ENCODE measurements at places on chromosomes 6 and 20.

GRCh38 chr20:7843613-7844012 is 96.6 kb downstream of the HAO1 start:
- H3K4me3 ChIP-seq = no peak overlapping the region
- DNase-seq = no peak
- no peak overlapping the region for H3K27ac ChIP-seq
- no peaks in the 10 kb centered on the region for H3K4me1 ChIP-seq
- no peaks in the 10 kb centered on the region for H3K36me3 ChIP-seq
- H3K27me3 ChIP-seq = no peaks in the 10 kb centered on the region

DNA sequence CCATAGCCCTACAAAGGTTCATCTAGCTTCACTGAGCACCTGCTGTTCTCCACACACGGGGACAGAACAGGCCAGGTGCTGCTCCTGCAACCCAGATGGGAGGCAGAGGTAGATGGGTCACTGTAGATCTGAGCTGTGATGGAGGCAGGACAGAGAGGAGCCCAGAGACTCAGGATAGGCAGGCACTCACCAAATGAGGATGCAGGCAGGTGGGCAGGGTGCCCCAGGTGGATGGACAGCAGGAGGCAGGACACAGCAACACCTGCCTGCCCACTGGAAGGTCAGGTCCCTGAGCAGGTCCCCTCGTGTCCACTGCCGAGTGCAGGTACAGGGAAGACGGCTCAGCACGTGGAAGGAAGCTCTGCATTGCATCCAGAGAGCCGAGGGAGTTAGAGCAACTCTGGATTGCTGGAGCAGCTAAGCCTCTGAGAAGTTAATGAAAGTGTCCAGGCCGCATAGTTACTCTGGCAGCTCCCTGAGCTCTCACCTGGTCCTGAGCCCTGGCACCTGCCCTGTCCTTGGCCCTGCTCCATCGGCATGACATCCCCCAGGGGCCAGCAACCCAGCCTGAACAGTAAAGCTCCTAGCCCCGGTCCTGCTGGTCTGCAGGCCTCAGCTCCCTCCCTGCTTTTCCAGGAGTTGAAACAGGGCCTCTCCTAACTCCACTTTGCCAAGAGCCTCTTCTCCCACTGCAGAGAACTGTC is 4.9 kb upstream of the YTHDF1 start:
- no peaks in the 10 kb centered on the region for H3K27me3 ChIP-seq
- peaks cover 5% of the 10 kb centered on the region for H3K4me1 ChIP-seq
- H3K4me3 ChIP-seq = no peak overlapping the region
- no peak overlapping the region for H3K27ac ChIP-seq

DNA sequence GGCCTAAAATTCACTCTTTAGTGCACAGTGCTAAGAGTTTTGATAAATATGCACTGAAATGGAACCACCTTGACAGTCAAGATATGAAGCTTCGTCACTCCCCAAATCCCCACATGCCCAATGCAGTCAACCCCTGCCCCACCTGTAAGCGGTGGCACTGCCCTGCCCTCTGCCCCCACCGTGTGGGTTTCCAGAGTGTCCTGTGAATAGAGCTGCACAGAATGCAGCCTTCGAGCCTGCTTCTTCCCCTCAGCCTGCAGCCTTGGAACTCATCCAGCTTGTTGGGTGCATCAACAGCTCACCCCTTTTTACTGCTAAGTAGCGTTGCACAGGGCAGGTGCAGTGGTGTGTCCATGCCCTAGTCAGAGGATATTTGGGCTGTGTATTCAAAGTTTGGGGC is 216.3 kb downstream of the SYNDIG1 start:
- H3K4me3 ChIP-seq = no peak overlapping the region
- no peak overlapping the region for H3K27ac ChIP-seq
- no peak for DNase-seq

- H3K27me3 ChIP-seq = peaks cover 20% of the 10 kb centered on the region
- H3K4me3 ChIP-seq = no peak overlapping the region
- no peak for DNase-seq
- no peaks in the 10 kb centered on the region for H3K4me1 ChIP-seq
- no peak overlapping the region for H3K27ac ChIP-seq
Observed at GRCh38 chr6:13124131-13124530, 204.2 kb downstream of the TBC1D7 start.

GRCh38 chr6:10184371-10185227 is 230.3 kb downstream of the TFAP2A start:
- H3K4me3 ChIP-seq = no peak overlapping the region
- H3K27me3 ChIP-seq = no peaks in the 10 kb centered on the region
- no peaks in the 10 kb centered on the region for H3K36me3 ChIP-seq
- no peak for DNase-seq
- H3K4me1 ChIP-seq = no peaks in the 10 kb centered on the region
- no peak overlapping the region for H3K27ac ChIP-seq

- H3K36me3 ChIP-seq = peaks cover 4% of the 10 kb centered on the region
- peaks cover 65% of the 10 kb centered on the region for H3K4me1 ChIP-seq
- no peak overlapping the region for H3K27ac ChIP-seq
- no peak for DNase-seq
Observed at GRCh38 chr6:149037051-149037671, 280.4 kb upstream of the TAB2 start.

GRCh38 chr6:34970957-34971356 is 81.9 kb downstream of the ANKS1A start:
- no peaks in the 10 kb centered on the region for H3K4me1 ChIP-seq
- H3K4me3 ChIP-seq = no peak overlapping the region
- no peaks in the 10 kb centered on the region for H3K27me3 ChIP-seq

GRCh38 chr6:16109659-16110305 is 19.1 kb upstream of the MYLIP start:
- no peak overlapping the region for H3K27ac ChIP-seq
- H3K4me3 ChIP-seq = no peak overlapping the region
- H3K4me1 ChIP-seq = no peaks in the 10 kb centered on the region
- peaks cover 14% of the 10 kb centered on the region for H3K27me3 ChIP-seq
- DNase-seq = no peak

- no peaks in the 10 kb centered on the region for H3K36me3 ChIP-seq
- no peaks in the 10 kb centered on the region for H3K4me1 ChIP-seq
- H3K27me3 ChIP-seq = no peaks in the 10 kb centered on the region
Observed at GRCh38 chr6:133555685-133556084, 314.5 kb downstream of the EYA4 start.

GRCh38 chr6:107110200-107110599 is 5.1 kb downstream of the BEND3 start:
- DNase-seq = no peak
- no peak overlapping the region for H3K27ac ChIP-seq
- no peak overlapping the region for H3K4me3 ChIP-seq
- H3K27me3 ChIP-seq = no peaks in the 10 kb centered on the region
- peaks cover 6% of the 10 kb centered on the region for H3K4me1 ChIP-seq
- H3K36me3 ChIP-seq = peaks cover 2% of the 10 kb centered on the region

DNA sequence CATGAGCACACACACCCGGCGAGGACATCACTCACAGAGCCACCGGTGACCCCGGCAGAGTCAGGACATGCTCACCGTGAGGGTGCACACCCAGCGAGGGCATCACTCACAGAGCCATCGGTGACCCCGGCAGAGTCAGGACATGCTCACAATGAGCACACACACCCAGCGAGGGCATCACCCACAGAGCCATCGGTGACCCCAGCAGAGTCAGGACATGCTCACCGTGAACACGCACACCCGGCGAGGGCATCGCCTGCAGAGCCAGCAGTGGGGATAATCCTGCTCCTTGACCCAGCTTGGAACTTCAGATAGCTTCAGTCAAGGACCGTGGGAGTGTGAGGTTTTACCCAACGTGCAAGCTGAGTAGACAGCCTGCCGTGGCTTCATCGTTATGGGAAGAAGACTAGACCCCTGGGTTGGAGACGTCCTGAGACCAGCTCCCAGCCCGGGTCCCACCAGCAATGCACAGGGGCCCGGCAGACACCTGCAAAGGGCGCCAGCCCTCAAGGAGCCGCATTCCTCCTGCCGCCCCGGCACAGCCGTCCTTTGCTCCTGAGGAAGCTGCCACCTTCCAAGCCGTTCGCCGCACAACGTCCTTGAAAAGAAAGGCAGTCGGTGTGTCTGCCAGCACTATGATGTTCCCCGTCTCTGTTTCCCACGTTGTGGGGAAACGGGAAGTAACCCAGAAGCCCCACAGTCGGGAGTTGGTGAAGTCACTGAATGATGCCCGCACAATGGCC is 192.3 kb downstream of the DLL1 start:
- no peaks in the 10 kb centered on the region for H3K36me3 ChIP-seq
- H3K27ac ChIP-seq = no peak overlapping the region
- H3K4me3 ChIP-seq = no peak overlapping the region
- peaks cover 3% of the 10 kb centered on the region for H3K4me1 ChIP-seq

DNA sequence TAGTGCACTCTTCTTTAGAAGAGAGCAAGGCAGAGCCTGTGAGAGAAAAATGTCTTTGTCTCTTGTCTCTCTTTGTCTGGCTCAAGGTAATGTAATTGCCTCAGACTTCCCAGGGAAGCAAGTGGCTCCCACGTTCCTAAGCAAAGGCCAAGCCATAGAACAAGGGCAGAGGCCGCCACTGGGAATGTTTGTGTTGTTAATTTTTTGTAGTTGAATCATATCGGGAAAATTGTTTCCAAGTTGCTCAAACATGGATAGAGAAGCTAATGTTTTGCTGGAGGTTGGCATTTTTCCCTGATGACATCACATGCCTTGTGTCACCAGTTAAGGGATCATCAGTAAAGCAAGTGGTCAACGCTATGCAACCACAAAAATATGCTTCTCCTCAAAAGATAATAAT is 211.5 kb upstream of the FOXA2 start:
- no peaks in the 10 kb centered on the region for H3K27me3 ChIP-seq
- no peak overlapping the region for H3K27ac ChIP-seq
- no peaks in the 10 kb centered on the region for H3K36me3 ChIP-seq
- no peaks in the 10 kb centered on the region for H3K4me1 ChIP-seq
- no peak overlapping the region for H3K4me3 ChIP-seq
- DNase-seq = no peak

DNA sequence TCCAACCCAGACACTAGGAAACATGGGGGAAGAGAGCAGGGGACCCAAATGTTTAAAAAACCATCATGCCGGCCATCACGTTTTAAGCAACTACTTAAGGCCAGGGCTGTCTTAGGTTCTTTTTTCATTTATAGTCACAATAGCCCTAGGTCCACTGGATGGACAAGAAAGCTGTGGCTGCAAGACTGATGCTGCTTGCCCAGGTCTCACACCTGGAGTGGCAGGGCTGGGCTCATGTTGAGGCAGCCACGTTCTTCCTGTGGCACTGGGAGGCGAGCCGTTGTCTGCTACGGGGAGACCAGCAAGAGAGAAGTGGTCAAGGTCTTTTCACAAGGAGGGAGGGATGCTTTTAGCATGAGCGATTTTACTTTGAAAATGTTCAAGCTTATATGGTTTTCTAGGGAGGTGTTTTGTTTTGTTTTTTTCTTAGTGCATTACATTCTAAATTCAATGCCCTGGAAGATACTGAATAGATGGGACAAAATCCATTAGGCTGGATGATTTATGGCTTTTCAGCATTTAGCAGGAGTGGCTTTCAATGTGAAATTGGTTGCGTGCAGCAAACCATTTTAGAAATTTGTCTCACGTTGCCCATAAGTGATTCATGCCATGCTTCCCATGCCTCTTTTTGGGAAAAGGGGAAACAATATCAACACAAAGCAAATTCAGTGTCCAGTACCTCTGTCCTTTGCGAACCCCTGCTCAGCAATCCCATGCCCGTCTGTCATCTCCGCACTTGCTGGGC is 106.6 kb upstream of the SNX9 start:
- H3K4me1 ChIP-seq = no peaks in the 10 kb centered on the region
- no peak overlapping the region for H3K27ac ChIP-seq
- no peaks in the 10 kb centered on the region for H3K36me3 ChIP-seq

DNA sequence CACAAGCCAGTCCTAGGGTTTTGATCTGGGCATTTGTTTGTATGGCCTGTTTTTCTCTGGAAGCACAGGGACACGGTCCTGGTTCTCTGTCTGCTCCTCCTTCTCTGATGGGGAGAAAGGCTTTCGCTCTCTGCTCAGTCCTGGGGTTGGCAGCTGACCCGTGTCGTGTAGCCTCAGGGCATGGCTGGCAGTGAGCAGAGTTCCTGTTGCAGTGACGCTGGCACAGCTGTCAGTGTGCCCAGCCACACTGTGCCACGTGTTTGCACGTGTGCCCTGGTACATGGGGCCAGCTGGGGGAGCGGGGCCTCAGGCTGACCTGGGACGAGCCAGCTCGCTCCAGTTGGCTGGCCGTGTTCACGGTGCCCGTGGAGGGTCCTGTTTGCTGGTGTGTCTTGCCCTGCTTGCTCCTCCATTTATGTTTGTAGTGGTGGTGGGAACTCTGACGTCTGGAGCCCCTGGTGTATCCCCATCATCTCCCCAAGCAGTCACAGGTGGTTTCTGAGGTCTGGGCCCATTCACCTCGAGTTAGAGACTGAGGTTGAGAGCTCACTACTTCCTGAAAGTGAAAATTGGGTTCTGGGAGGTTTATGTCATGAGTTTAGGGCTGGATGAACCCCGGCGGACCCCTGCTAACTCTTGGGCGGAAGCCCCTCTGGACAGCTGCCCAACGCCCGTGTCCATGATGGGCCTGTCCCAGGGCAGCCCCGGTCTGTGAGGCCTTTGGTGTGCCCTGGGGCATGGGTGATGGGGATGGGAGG is 10.2 kb upstream of the DNAJC5 start:
- no peaks in the 10 kb centered on the region for H3K27me3 ChIP-seq
- H3K36me3 ChIP-seq = peaks cover 14% of the 10 kb centered on the region
- H3K27ac ChIP-seq = no peak overlapping the region
- H3K4me1 ChIP-seq = no peaks in the 10 kb centered on the region
- H3K4me3 ChIP-seq = no peak overlapping the region

- H3K27ac ChIP-seq = no peak overlapping the region
- no peaks in the 10 kb centered on the region for H3K27me3 ChIP-seq
- peaks cover 22% of the 10 kb centered on the region for H3K36me3 ChIP-seq
- no peaks in the 10 kb centered on the region for H3K4me1 ChIP-seq
- H3K4me3 ChIP-seq = no peak overlapping the region
Observed at GRCh38 chr20:62164879-62165761, 17.7 kb upstream of the MTG2 start.

DNA sequence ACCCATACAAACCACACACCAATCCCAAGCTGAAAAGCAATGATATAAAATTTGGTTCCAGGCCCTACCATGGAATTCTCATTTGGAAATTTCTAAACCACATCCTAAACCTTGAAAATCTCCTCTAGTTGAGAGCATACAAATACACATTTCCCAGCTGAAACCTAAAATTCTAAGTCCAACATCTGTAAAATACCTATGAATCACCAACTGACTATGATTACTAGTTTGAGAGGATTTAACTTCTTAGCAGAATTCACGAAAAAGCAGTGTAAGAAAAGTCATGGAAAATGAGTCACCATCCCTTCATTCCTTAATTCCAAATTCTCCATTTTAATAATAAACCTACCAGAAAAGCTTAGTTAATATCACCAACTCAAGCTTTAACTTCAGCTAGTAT is 15.4 kb downstream of the RANBP9 start:
- H3K27me3 ChIP-seq = no peaks in the 10 kb centered on the region
- H3K4me3 ChIP-seq = no peak overlapping the region
- peaks cover 48% of the 10 kb centered on the region for H3K4me1 ChIP-seq
- peaks cover 25% of the 10 kb centered on the region for H3K36me3 ChIP-seq
- no peak overlapping the region for H3K27ac ChIP-seq
- no peak for DNase-seq
